ENCODE measurements at places on chromosomes 5 and 9.

GRCh38 chr5:35158622-35159369 lies 71.5 kb downstream of the PRLR start:
- no peak for DNase-seq

DNA sequence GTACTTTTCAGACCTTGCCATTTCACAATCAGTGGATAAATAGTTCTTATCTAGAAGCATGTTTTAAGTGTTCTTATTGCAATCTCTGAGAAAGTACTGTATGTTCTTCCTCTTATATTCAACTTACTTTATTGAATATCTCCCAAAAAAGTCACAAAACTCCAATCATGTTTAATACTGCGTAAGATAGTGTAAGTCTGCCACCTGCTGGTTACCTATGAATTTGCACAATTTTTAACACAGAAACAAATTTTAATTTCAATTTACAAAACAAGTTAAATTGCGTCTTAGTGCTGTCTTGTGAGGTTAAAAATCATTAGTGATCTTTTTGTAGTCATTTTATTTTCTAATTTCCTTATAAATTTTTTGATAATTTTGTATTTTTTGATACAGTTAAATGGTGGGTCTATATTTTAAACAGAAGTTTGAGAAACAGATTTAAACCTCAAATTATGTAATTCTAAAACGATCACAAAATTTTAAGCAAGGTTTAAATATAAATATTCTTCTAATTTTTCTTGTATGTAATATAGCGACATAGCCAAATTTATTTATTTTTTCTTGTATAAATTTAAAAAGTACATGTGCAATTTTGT lies 115.8 kb downstream of the EMB start:
- DNase-seq, result no peak

DNA sequence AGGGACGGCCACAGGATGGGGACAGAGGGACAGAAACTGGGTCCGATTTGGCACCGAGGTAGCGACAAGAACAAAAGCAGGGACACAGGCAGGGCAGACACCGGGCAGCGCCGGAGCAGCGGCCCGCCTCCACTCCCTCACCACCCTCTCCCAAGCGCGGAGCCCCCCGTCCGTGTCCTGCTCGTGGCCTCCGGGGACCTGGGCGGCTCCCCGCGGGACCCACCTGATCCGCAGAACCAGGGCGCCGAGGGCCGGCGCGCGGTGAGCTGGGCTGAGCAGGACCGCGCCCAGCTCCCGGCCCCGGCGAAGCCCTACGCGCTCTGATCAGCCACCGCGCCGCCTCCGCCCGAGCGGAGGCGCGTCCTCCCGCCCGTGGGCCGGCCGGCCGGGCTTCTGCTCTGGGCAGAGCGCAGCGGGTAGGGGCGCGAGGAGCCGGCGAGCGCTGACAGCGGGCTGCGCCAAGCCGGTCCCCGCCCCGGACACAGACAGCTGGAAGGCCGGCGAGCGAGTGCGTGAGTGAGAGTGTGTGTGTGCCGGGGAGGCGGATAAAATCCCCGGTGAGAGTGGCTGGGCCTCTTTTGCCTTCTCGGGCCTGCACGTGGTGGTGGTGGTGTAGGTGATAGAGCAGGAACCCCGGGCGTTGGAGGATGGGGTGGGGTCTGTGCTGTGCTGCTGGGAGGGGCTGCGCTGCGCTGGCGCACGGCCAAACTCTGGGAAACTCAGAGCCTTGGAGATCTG lies at the start of gene GGTA1:
GGTA1 (minus strand) TSS at position 418 of the 738 bp plus-strand sequence. CDS start 31,922 bp downstream, outside the sequence.
- peak; percentile 85 for DNase-seq

DNA sequence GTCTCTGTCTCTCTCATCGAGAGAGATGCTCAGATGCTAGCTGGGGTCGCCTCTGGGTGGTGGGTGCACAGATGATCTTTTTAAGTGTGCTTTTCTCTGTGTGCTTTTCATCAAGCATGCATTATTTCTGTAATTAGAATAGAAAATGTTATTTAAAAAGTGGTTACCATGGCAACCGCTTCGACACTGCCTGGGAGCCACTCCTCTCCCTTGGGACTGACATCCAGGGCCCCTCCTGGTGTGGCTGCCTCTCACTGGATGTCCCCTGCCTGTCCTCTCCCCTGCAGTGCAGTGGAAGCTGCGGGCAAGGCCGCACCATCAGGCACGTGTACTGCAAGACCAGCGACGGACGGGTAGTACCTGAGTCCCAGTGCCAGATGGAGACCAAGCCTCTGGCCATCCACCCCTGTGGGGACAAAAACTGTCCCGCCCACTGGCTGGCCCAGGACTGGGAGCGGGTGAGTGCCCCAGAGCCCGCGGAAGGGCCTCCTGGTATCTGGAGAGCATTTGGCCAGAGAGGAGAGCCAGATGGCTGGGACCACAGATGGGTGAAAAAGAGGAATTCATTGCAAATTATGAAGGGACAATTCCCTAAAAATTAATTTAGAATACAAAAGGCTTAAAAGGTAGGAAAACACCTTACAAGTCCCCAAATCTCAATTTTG lies 34.7 kb downstream of the ADAMTSL2 start:
- DNase-seq, result peak; percentile 41

DNA sequence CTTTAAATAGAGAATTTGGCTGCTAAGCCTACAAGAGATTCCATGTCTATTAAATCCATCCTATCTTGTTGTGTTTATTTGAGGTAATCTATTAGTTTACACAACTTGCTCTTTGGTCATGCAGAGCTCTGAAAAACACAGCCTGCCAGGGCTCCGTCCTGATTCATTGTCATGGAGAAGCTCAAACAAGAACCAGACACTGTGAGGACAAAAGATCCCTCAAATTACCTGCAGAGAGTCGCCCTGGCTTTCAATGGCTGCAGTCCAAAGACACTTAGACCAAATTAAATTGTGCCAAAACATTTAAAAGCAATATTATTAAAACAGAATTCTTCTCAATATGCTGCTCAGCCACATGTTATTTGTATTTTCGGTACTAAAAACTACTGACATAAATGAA lies 60.1 kb downstream of the CDH18 start:
- DNase-seq, result no peak

- no peak for DNase-seq
These were observed 233.6 kb downstream of the SYK start for GRCh38 chr9:91034976-91035824.

GRCh38 chr5:150001660-150002486 lies 1.3 kb downstream of the HMGXB3 start:
- peak; percentile 39 for DNase-seq

DNA sequence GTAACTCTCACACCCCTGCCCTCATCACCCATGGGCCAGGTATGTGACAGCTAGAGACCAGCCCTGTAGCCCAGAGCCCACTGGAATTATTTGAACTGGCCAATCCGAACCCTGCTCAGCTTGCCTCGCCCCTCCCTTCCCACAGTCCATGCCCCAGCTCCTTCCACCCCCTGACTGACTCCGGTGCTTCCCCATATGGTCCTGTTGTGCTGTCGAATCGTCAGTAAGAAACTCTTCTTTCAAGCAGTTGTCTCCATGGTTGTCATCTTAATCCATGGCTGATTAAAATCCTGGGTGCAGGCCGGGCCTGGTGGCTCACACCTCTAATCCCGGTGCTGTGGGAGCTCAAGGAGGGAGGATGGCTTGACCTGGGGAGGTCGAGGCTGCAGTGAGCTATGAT lies 118.5 kb downstream of the COL23A1 start:
- DNase-seq, result no peak

GRCh38 chr5:10563110-10563944 lies 543 bp upstream of the ANKRD33B start:
- peak; percentile 67 for DNase-seq

GRCh38 chr9:21591221-21592062 lies 109.3 kb upstream of the IFNE start:
- DNase-seq, result no peak

DNA sequence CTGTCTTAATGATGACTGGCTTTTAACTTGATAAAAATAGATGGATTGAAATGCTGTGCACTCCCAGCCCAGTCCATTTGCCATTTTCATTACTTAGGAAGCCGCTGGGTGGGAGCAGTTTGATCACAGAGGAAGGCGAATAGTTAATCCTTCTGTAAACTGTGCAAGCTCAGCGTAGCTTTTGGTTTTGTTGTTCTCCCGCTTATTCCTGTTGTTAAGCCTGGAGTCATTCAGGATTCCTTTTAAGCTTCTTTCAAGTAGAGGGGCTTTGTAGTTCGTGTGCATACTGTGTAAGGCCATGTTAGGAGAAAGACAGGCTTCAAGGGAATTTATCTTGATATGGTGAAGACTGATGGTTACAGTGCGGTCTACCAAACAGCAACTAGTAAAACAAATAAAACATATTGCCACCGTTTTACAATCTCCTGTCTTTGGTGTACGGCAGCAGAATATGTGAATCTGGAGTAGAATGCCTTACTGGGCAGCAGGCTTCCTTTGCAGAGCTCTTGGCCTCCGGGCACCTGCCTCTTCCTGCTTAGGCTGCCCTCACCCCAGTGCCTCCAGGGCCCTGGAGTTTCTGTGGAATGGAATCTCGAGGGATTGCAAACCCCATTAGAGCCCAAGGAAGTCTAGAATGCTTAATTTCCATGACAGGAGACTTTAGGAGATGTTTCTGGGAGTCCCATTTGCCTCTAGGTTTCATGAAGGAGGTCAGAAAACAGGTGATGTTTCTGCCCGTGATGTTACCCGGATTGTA lies 141.4 kb downstream of the TRIO start:
- DNase-seq, result peak; percentile 34

DNA sequence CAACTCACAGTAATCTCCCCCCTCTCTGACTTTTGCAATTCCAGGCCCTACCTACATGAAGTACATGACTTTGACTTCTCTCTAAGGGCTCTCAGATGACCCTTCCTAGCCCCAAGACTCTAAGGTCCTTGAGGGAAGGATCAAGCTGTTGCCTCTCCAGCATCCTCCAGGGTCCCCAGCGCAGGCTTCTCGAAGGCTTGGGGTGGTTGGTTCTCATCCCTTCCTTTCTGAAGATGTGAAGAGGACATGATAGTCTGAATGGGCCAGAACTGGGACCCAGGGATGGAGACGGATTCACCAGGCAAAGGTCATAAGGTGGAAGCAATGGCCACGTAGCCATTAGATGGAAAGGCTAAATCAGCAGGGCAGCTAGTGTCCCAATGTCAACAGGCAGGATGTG lies 86.8 kb downstream of the NRG2 start:
- no peak for DNase-seq

DNA sequence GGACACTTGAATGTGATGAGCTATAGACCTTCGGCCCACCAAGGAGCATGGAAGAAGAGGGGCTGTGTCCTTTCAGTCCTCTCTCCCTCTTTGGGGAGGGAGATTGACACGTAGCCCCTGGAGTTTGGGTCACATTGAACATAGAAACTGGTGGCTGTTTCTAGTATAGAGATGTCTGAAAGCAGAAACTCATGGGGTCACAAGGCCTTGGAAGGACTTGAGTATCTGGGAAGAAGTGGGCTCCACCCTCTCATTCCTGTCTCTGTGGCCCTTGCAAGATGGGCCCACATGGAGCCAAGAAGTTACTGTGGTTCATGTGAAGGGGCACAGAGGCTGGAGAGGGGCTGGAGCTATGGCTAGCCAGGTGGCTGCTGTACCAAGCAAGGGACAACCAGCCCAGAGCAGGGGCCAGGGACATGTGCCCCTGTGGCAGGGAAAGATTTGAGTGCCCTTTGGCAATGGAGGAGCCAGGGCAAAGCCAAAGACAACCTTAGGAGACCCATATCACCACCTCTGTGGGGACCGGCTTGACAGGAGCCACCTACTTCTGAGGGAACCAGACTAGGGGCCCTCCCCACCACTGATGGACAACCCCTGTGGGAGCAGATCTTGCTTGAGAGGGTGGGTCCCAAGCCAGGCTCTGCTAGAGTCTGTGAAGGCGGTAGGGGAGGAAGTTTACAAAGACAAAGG lies 12.8 kb upstream of the ANGPTL2 start:
- DNase-seq, result no peak

- no peak for DNase-seq
These were observed 17.4 kb downstream of the FAM78A start for GRCh38 chr9:131258698-131259431.

- no peak for DNase-seq
These were observed 62.8 kb upstream of the C5orf58 start for GRCh38 chr5:170169996-170170395.

- DNase-seq, result no peak
These were observed 125.4 kb downstream of the ARHGEF28 start for GRCh38 chr5:73751254-73751914.

DNA sequence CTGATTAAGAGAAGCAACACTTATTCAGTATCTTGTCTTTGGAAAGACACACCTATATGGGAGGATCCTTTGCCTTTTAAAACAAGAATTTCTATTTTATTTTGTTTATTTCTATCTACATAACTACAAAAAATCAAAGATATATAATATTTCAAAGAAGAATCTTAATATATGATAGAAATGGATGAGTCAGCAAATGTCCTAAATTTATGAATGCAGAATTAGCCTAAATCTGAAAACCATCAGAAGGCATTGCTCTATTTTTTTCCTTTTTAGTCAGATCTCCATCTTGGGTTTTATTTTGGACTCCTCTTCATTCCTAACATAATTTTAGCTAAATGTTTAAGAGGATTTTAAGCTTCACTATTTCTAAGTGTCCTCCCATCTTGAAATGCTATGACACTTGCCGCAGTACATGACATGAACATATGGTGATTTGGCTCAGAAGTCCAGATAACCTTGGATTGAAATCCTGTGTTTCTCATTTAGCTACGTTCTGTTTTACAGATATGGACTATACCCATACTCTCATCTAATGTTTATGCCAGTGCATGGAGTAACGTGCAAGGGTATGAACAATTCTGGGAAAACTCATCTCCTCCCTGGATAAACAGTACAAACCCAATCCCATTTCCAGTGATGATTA lies 1322.8 kb upstream of the DMAC1 start:
- no peak for DNase-seq

DNA sequence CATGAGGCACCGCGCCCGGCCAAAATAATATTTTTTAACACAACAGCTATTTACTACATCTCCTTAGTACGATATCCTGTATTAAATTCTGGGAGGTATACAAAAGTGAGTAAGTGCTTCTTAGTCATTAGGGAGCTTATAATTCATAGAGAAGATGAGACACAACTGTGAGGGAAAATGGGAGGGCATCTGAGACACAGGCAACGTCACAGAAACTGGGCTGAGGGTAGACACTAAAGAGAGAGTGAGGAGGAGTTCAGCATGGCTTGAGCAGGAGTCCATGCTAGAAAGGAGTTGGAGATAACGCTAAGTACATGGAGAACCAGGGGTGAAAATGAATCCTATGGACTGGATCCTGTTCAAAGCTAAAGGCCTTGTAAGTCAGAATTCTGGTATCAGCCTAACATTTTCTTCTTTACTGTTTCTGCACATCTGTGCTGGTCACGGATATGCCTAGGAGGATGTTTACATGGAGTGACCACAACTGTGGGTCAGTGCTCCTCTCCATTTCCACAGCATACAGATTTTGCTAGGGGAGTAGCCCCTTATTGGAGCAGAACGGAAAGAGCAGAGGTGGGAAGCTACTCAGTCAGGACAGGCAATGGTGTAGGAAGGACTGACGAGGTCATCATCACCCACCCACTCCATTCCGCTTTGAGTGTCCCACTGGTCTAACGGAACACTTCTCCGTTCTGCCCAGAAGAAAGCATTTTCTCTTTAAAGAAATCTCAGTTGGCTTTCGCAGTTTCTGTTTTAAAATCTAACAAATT lies 310.4 kb upstream of the EFNA5 start:
- DNase-seq, result no peak

DNA sequence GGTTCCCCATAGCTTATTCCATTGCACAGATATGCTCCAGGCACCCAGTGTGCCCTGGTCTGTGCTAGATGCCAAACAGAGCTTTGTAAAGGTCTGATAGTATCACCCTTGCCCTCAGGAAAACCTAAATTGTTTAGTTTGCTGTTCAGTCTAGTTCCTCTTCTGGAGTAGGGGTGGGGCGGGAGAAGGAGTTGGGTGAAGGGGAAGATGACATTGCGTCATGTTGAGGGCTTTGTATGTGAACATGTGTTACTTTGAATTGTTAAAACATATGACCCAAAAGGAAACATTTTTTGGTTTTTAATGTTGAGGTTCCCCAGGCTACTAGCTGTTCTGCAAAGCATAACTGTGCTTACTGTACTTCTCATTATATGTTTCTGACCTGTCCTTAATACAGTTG lies 40.6 kb downstream of the HACD4 start:
- DNase-seq, result no peak
